ENCODE measurements at places on chromosomes 2 and 18.

DNA sequence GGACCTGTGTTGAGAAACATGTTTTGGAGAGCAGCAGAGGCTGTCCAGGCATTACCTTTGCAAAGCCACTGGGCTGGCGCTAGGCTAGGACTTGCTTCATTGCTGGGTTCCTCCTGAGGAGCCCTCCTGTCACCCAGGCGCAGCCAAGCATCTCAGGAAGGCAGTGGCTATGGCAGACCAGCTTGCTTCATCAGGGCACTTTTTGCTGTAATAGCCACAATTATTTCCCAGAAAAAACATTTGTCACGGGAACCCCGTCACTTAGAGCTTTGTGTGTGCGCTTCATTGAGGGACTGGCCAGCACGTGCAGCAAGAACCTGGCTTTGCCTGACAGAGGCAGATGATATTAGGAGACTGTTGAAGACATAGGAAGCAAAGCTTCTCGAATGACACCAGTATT is 36.4 kb downstream of the SLC20A1 start:
- no peak for DNase-seq

DNA sequence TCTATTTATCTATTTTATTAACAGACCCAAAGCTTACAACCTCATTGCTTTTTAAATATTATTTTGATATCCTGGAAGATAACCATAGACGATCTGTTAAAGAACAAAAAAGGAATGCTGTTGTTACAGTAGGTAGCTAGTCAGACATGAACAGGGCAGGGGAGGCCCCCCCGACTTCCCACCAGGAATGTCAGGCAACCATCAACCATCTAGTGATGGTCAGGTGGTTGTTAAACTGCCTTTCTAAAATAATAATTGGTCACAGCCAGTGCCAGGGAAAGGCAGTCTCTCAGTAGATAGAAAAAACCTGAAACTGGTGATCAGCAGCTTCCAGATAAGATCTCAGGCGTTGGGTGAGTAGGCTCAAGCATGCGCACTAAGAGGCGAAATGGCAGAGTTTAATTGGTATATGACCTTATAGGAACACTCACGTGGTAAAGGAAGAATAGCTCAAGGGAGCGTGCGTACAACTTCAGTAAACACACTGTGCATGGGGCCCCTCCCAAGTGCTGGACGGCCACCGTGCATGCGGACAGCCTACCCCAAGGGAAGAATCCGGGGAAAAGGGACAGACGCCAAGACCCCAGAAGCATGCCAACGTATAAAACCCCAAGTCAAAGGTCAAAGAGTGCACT is 32.5 kb upstream of the CCL20 start:
- no peak for DNase-seq

DNA sequence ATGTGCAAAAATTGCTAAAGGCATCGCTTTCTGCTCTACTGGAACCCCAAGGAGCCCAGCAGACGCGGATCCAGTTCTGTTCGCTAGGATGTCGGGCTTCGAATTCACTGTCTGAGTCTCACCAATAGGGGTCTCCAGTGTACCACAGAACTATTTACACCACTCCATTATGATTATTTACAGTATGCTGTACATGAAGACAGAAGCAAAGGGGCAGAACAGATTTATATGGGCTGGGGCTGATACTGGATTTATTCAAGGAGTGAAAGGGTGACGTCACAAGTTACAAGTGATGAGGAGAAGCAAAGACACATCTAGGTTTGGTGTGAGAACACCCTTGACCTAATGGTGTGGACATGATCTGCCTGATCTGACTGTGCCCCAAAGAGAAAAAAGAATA is 185.3 kb upstream of the ATP5MC3 start:
- no peak for DNase-seq

GRCh38 chr18:31702449-31702848 is 18.1 kb upstream of the B4GALT6 start:
- no peak for DNase-seq

DNA sequence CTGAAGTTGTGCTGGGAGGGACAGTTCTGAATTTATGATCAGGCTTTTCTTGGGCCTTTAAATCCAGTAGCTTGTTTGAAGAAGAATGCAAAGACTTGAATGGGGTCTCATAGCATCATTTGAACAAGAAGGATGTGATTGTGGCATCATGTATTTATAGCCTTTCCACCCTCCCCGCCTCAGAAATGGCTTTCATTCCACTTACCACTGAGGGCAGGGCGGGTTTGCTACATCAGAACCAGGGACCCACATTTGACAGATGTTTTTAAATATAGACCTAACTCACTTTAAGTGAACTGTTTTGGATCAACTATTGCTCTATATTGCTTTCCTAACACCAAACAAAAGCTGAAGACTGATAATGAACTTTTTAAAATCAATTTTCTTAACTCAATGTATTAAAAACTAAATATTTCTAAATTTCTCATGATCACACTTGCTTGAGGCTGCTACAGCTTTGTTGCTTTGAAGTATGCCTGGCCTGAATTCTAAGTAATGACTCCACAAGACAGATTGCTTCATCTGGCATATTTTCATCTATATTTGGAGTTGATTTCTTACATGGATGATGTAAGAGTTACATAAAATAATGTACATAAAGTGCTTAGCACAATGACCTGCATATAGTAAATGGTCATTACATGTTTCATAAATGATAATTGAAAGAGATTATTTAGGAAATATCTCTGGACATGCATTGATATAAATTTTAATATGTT is 1552.9 kb upstream of the SLC39A10 start:
- no peak for DNase-seq

- DNase-seq, result no peak
Measured at GRCh38 chr2:10305254-10305635, 2.5 kb downstream of the HPCAL1 start.

DNA sequence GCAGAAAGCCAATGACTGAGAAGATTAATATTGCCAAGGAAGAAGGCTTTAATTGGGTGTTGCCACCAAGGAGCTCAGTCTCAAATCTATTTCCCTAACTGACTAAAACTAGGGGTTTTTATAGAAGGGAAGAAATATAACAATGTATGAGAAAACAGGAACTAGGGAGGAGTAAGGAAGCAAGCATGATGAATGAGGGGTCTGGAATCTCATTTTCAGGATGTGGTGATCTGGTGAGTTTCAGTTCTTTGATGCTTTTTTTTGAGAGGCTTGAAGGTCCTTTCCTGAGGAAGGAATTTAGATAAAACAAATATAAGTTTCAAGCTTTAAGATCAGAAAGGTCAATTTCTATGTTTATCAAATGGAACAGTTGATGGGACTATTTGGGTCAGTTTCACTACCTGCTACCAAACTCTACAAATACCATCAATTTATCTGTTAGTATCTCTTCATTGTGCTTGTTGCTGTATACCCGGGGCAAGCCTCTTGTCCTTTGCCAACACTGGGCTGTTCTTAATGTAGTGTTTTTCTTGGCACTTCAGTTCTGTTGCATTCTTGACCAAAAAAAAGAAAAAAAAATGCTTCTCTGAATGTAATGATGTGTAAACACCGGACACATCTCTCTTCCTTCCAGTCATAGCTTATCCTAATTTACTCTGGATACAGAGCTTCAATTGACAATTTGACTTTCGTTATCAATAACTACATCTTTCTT is 357.0 kb downstream of the GALNT13 start:
- DNase-seq, result no peak

DNA sequence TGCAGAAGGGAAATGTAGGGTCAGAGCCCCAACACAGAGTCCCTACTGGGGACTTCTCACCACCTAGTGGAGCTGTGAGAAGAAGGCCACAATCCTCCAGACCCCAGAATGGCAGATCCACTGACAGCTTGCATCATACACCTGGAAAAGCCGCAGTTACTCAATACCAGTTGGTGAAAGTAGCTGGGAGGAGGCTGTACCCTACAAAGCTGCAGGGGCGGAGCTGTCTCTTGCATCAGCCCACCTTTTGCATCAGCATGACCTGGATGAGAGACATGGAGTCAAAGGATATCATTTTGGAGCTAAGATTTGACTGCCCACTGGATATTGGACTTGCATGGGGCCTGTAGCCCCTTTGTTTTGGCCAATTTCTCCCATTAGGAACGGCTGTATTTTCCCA is 237.3 kb downstream of the CALCRL start:
- DNase-seq, result no peak
